ENCODE measurements at places on chromosomes 1 and 21.
A peak's percentile ranks its signal among the peaks of the same experiment; 100 is the strongest.

DNA sequence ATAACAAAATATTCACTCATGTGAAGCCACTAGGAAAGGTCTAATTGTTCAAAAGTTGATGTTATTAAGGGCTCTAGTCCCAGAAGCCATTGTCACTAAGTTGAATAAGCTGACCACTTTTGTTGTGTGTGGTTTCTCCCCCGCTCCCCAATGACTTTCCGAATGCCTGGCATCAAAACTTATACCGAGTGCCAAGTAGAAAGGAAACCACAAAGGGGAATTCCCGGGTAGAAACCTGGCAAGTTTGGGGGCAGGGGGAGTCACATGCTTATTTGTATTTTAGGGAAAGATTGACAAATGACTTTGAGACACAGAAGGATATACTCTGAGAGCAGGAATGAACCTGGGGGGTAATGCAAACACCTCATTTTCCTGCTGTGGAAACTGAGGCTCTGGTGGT lies 154.1 kb downstream of the TGFBR3 start:
- DNase-seq, result peak; percentile 43

DNA sequence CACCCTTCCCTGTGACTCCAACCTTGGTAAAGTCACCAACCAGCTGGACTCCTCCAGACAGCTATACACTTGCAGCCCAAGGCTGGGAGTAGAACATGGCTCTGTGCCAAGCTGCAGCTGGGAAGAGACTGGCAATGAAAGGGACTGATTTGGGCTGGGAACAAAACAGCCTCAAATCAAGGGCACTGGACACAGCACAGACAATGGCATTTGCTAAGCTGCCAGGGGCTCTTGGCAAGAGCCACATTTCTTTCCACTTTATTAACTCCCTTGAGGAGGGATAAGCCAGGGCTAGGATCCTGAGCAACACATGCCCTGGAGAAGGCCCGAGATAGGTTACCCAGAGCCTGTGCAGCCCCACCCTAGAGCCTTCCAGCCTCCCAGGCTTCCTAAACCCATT lies 12.0 kb downstream of the SYT11 start:
- no peak for DNase-seq

GRCh38 chr1:91997607-91998195 lies 32.1 kb upstream of the EPHX4 start:
- DNase-seq, result no peak

- no peak for DNase-seq
These were observed 29.5 kb downstream of the RGS1 start for GRCh38 chr1:192604979-192605620.

GRCh38 chr1:87048237-87048636 lies 133.8 kb downstream of the HS2ST1 start:
- DNase-seq, result no peak

GRCh38 chr1:228262475-228262874 lies 54.6 kb downstream of the OBSCN start:
- no peak for DNase-seq

GRCh38 chr1:178344513-178345091 lies 152.2 kb downstream of the CLEC20A start:
- no peak for DNase-seq

- DNase-seq, result no peak
These were observed at the start of gene S100A12 for GRCh38 chr1:153375511-153375910. TSS of gene S100A12 (minus strand) at chr1:153375621. CDS start at chr1:153374592, 1,029 bp downstream.

- DNase-seq, result no peak
These were observed 51.2 kb downstream of the RNF2 start for GRCh38 chr1:185096531-185096930.

- no peak for DNase-seq
These were observed 520 bp upstream of the MR1 start for GRCh38 chr1:181033128-181033798.

- no peak for DNase-seq
These were observed 33.5 kb downstream of the CFAP57 start for GRCh38 chr1:43205671-43206070.

DNA sequence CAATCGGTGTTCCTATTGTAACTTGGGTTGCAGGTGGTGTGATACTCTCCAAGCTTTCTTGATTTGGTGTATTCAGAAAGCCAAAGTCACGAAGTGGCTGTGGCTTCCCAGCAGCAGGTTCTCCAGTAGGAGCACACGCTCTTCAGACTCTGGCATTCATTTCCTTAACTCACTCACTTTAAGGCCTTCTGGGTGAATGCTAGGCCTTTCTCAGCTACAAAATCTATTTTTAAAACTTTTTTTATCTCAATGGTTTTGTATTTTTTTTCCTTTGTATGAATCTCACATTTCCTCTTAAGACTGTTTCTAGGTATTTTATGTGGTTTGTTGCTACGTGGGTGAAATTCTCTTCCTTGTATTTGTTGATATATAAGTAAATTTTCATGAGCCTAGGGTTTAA lies 22.9 kb upstream of the PKN2 start:
- no peak for DNase-seq

DNA sequence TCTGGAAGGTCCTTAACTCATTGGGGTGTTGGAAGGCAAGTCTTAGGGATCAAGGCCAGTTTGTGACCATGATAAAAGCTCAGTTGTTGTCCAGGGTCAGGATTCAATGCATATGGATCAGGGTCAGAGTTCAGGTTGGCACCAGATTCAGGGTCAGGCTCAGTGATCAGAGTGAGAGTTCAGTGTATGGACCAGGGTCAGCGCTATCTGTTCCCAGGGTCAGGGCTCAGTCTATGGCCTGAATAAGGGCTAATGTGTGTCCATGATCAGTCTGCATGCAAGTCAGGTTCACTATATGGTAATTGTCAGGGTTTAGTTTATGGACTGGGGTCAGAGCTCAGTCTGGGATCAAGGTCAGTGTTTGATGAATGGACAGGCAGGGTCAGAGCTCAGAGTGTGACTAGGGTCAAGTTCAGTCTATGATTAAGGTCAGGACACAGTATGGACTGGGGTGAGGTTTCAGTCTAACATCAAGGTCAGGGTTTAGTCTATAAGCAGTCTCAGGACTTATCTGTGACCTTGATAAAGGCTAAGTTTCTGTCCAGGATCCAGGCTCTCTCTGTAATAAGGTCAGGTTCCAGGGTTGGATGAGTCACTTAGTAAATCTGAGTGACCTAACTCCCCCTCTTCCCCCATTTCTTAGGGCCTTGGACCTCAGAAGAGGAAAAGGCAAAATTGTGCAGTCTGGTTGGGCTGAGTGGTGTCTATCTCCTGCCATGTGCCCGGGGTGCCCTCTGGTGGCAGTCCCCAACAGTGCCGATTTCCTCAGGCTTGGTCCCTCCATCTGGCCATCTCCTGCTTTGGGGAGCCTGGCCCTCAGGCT lies 23.8 kb downstream of the KNCN start:
- peak; percentile 58 for DNase-seq

- DNase-seq, result no peak
These were observed 726.9 kb upstream of the TMPRSS15 start for GRCh38 chr21:19130379-19131028.

GRCh38 chr1:181488866-181489265 lies 5.5 kb downstream of the CACNA1E start:
- DNase-seq, result no peak

DNA sequence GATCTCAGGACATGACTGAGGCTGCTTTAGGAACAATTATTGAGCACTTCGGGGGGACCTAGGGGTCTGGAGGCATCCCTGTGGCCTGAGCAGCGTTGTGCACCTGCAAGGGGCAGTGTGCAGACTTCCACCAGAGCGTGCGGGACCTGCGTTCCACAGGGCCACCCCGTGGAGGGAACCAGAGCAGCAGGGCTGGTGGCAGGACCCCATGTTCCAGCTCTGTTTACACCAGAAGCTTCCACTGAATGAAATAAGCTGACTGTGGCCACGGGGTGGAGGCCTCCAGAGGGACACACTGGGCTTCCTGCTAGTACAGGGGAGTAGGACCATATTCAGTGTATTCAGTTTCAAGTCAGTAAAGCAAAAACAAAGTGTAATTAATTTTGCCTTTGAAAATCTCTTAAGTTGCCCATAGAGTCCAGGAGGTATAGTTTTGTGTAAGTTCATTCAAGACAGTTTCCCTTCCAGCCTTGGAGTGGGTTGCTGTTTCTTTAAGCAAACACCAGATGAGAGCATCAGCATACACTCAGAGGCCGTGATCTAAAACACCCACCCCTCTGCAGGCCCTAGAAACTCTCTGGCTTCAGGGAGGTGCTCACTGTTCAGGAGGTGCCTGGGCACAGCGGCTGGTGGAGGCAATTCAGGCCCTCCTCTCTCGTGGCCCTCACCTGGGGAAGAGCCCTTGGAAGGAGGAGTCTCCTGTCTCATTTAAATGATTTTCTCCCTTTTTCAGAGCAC lies 16.6 kb downstream of the SLC1A7 start:
- no peak for DNase-seq

DNA sequence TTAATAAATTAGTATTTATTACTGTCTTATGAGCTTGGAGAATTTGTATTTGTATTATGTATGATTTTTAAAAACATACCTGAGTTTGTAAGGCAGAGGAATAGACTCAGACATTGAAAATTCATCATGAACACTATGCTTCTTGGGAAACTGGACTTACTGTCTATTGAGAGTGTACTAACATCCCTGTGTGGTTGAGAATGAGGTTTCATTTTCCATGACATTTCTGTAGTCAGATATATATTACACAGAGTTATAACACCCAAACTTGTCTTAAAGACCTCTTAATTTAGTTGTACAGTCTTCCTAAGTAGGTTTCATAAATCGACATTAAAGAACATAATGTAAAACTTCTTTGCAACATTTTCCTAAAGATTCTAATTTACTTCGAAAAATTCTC lies 30.0 kb downstream of the PPP2R5A start:
- DNase-seq, result no peak

GRCh38 chr1:167532964-167533824 lies 14.9 kb upstream of the CD247 start:
- DNase-seq, result no peak

- DNase-seq, result no peak
These were observed 762.1 kb downstream of the LTN1 start for GRCh38 chr21:28230559-28230958.

GRCh38 chr1:240090957-240091600 lies 604 bp upstream of the FMN2 start:
- DNase-seq, result no peak

- DNase-seq, result no peak
These were observed 306.4 kb downstream of the DUSP10 start for GRCh38 chr1:221435504-221435904.

Data from stimulated activated CD4-positive, alpha-beta T cell treated with anti-CD3 and anti-CD28 coated beads, Interleukin-15, amount 100 ng/mL, for 48 hours (primary cell).